ENCODE measurements at places on chromosomes 7 and 10.

GRCh38 chr10:130652964-130653578 is 516.9 kb downstream of the GLRX3 start:
- H3K36me3 ChIP-seq = no peaks in the 10 kb centered on the region
- DNase-seq = no peak
- H3K4me1 ChIP-seq = no peaks in the 10 kb centered on the region
- no peak overlapping the region for H3K27ac ChIP-seq

DNA sequence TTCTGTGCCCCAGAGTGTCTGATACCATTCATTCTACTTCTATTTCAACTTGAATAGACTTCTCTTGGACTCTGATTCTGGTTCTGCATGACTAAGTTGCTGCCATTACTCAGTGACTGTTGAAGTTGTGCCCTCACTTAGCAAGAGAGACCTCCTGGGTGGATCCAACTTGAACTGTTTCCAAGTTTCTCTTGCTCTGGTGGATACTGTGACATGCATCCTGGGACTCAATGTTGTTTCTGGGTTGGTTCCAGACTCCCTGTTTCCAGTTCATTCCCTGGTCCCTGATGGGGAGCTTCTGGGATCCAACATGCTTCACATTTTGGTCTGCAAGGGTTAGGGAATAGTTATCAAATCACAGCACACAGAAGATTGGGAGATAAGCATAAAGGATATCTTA is 26.2 kb upstream of the PRPF18 start:
- H3K36me3 ChIP-seq = no peaks in the 10 kb centered on the region
- H3K27ac ChIP-seq = no peak overlapping the region
- DNase-seq = no peak
- no peaks in the 10 kb centered on the region for H3K27me3 ChIP-seq
- H3K4me3 ChIP-seq = no peak overlapping the region
- H3K4me1 ChIP-seq = no peaks in the 10 kb centered on the region

GRCh38 chr7:18693406-18693805 is 197.9 kb downstream of the HDAC9 start:
- H3K27me3 ChIP-seq = no peaks in the 10 kb centered on the region
- H3K27ac ChIP-seq = no peak overlapping the region
- no peaks in the 10 kb centered on the region for H3K36me3 ChIP-seq

- H3K4me3 ChIP-seq = no peak overlapping the region
- H3K27ac ChIP-seq = no peak overlapping the region
- H3K4me1 ChIP-seq = no peaks in the 10 kb centered on the region
- no peaks in the 10 kb centered on the region for H3K27me3 ChIP-seq
- no peaks in the 10 kb centered on the region for H3K36me3 ChIP-seq
- DNase-seq = no peak
Measured at GRCh38 chr7:27897001-27897400, 157.0 kb downstream of the TAX1BP1 start.

DNA sequence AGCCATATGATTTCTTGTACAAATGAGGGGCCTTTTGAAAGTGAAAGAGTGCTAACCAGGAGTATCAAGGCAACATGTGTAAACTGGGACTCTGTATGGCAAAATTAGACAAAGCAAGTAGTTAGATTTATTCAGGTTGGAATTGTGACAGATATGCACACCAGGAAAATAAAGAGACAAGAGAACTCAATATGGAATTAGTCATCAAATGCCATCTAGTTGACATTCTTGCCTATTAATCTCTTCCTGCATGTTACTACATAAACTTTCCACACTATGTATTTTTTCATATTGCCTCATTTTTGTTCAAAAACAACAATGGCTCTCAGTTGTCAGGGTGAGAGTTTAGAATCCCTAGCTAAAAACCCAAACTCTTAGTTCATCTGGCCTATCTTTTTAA is 799.0 kb downstream of the NRG3 start:
- no peak overlapping the region for H3K27ac ChIP-seq
- no peak overlapping the region for H3K4me3 ChIP-seq

DNA sequence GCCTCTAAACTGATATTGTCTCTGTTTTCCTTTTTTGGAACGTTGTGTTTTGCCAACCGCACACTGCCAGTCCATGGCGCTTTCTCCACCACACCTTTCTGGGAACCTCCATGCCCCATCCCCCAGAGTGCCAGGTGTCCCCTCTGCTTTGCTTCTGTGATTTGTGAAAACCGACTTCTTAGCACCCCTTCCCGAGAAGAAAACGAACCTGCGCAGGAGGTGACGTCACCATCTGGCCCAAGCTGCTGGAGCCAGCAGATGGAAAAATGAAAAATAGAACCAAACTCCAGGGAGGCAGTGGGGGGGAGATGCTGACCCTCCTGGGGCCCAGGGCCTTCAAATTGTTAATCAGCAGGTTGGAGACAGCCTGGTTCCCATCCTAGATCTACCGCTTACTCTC is 103.8 kb downstream of the HTR5A start:
- no peak overlapping the region for H3K4me3 ChIP-seq
- no peaks in the 10 kb centered on the region for H3K4me1 ChIP-seq
- no peaks in the 10 kb centered on the region for H3K36me3 ChIP-seq
- no peak for DNase-seq
- no peak overlapping the region for H3K27ac ChIP-seq
- H3K27me3 ChIP-seq = no peaks in the 10 kb centered on the region

GRCh38 chr10:116654816-116655215 is 34.1 kb downstream of the PNLIPRP2 start:
- no peak overlapping the region for H3K27ac ChIP-seq
- no peak overlapping the region for H3K4me3 ChIP-seq
- peak; percentile 44 for DNase-seq
- H3K4me1 ChIP-seq = no peaks in the 10 kb centered on the region
- H3K36me3 ChIP-seq = no peaks in the 10 kb centered on the region

DNA sequence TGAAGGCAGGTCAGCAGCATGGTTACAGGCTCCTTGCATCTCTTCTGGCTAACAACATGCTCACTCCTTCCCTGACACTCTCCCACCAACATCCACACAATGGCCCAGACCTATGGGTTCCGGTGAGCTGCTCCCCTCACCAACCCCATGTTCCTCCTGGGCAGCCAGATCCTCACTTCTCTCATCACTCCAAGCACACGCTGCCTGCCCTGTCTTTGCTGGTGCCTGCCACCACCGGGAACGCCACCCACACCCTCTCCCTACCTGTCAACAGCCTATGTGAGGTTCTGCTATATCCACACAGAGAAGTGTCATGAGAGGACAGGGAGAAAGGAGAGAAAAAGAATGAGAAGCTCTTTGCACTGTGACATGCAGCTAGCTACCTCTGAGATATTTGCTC is 14.6 kb downstream of the PARP12 start:
- no peaks in the 10 kb centered on the region for H3K4me1 ChIP-seq
- H3K27me3 ChIP-seq = no peaks in the 10 kb centered on the region
- H3K4me3 ChIP-seq = no peak overlapping the region
- peaks cover 3% of the 10 kb centered on the region for H3K36me3 ChIP-seq
- DNase-seq = no peak

DNA sequence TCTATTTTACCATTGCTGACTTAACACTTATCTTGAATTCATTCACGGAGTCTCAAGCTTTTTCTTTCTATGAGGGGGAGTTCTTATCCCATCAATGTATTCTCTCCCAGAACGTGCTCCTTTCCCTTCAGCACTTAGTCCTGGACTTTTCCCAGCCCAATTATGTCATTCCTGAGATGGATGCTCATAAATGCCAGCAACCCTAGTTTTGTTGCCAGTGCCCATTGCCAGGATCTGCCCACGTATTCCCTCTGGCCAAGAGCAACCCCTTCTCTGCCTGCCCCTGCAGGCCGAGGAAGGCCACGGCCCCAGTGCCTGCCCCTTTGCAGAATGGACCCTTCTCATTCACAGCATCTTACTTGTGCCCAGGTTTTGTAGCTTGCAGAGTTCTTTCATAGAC is 67.4 kb upstream of the PPP1R3C start:
- no peak for DNase-seq
- no peaks in the 10 kb centered on the region for H3K27me3 ChIP-seq
- H3K27ac ChIP-seq = no peak overlapping the region
- no peaks in the 10 kb centered on the region for H3K36me3 ChIP-seq
- H3K4me3 ChIP-seq = no peak overlapping the region

GRCh38 chr10:43055991-43056567 is 20.8 kb upstream of the RET start:
- H3K27me3 ChIP-seq = peaks cover 33% of the 10 kb centered on the region
- DNase-seq = no peak
- no peaks in the 10 kb centered on the region for H3K4me1 ChIP-seq
- no peaks in the 10 kb centered on the region for H3K36me3 ChIP-seq
- no peak overlapping the region for H3K4me3 ChIP-seq

GRCh38 chr10:132836248-132836831 is 50.4 kb upstream of the NKX6-2 start:
- H3K4me1 ChIP-seq = no peaks in the 10 kb centered on the region
- no peak overlapping the region for H3K4me3 ChIP-seq
- H3K27ac ChIP-seq = no peak overlapping the region
- no peak for DNase-seq

DNA sequence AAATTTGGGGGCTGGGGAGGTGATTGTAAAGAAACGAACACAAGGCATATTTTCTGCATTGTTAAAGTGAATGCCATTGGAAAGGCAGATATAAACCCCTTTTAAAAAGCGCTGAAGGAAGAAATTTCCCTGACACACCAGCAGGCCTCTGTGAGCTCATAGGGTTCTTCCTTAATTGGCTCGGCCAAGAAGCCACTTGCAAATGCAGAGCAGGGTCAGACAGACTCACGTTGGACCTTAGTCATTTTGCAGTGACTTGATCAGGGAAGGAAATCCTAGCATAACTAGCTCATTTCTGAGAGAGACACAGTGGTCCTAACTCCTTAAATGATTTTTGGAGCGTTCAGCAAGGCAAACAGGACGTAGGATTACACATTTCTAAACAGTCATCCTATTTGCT is 1461.4 kb downstream of the GATA3 start:
- DNase-seq = no peak
- H3K27me3 ChIP-seq = no peaks in the 10 kb centered on the region
- H3K36me3 ChIP-seq = no peaks in the 10 kb centered on the region
- no peak overlapping the region for H3K4me3 ChIP-seq

- H3K27me3 ChIP-seq = no peaks in the 10 kb centered on the region
- no peak overlapping the region for H3K27ac ChIP-seq
- H3K36me3 ChIP-seq = no peaks in the 10 kb centered on the region
- H3K4me1 ChIP-seq = no peaks in the 10 kb centered on the region
- DNase-seq = no peak
Measured at GRCh38 chr7:107850216-107850615, 40.8 kb upstream of the DLD start.

- H3K4me3 ChIP-seq = no peak overlapping the region
- H3K27ac ChIP-seq = no peak overlapping the region
- no peaks in the 10 kb centered on the region for H3K4me1 ChIP-seq
Measured at GRCh38 chr10:29731760-29732159, 97.0 kb upstream of the SVIL start.

GRCh38 chr10:17409170-17409733 is 45.1 kb downstream of the ST8SIA6 start:
- no peaks in the 10 kb centered on the region for H3K36me3 ChIP-seq
- no peaks in the 10 kb centered on the region for H3K4me1 ChIP-seq
- DNase-seq = no peak
- H3K27me3 ChIP-seq = no peaks in the 10 kb centered on the region

- H3K27me3 ChIP-seq = no peaks in the 10 kb centered on the region
- no peaks in the 10 kb centered on the region for H3K4me1 ChIP-seq
- no peak for DNase-seq
Measured at GRCh38 chr10:113916053-113916452, 61.6 kb downstream of the NHLRC2 start.

- H3K27ac ChIP-seq = no peak overlapping the region
- no peaks in the 10 kb centered on the region for H3K36me3 ChIP-seq
- no peak overlapping the region for H3K4me3 ChIP-seq
- no peaks in the 10 kb centered on the region for H3K27me3 ChIP-seq
Measured at GRCh38 chr10:17125206-17125893, 4.3 kb downstream of the CUBN start.

GRCh38 chr7:151838861-151839381 is 38.0 kb downstream of the PRKAG2 start:
- H3K4me1 ChIP-seq = no peaks in the 10 kb centered on the region
- no peaks in the 10 kb centered on the region for H3K36me3 ChIP-seq
- no peak overlapping the region for H3K27ac ChIP-seq

GRCh38 chr7:68684996-68685395 is 913.3 kb upstream of the AUTS2 start:
- no peaks in the 10 kb centered on the region for H3K4me1 ChIP-seq
- no peak overlapping the region for H3K4me3 ChIP-seq
- H3K27ac ChIP-seq = no peak overlapping the region
